ENCODE measurements at places on chromosomes 7 and 10.
A peak's percentile ranks its signal among the peaks of the same experiment; 100 is the strongest.

GRCh38 chr7:50594136-50594535 lies 28.9 kb upstream of the DDC start:
- no peak for DNase-seq

DNA sequence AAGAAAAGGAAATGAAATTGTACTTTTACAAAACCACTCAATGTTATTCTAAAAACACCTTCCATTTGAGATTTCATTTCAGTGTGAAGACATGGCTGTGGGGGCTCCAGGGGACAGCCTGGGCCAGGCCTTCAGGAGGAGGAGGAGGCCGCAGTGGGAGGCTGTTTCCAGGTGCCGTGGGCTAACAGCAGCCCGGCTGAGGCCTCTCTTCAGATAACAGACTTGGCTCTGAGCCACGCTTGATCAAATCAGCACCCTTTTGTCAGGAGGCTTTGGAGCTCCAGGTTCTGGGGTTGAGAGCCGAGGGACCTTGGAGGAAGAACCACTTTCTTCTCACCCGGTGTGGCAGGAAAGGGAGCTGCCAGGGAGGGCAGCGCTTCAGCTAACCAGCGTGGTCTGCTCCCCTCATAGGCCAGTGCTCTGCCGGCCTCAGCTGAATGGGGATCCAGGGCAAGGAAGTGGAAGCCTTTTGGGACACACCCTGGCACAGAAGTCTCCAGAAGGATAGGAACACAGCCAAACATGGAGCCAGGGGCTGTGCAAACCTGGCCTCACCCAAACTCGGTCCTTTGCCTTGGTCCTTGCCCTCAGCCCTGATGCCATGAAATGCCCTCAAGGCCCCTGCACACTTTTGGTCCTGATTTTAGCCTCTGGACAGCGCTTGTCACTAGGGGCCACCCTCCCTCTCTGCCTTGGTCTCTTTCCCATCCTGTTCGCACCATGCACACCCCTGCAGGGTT lies 23.5 kb upstream of the CHST15 start:
- no peak for DNase-seq

- DNase-seq, result no peak
These were observed 1.7 kb upstream of the STK32C start for GRCh38 chr10:132309471-132309865.

DNA sequence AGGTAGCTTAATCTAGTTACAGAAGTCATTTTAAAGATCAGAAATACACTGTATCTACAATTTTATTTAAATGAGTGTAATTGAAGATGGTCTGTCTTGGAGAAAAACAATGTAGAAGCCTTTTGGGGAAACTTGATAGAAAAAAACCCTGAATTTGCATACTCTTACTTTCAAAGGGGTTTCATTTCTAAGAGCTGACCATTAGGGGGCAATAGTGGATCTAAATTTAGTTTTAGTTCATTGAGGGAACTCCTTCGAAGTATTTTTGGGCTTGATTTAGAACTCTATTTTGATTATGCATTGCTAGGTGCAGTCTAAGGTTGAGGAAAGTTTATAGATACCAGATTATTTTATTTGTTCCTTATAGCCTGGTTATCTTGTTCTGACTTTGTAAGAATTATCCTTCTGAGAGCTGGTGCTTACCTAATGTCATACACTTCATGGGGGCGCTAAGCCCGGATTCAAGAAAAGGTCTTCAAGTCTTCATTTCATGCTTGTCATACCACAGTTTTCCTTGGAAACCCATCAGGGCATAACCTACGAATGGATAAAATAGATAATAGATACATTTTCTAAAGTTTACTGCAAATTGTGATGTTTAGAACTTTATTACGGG lies 69.1 kb upstream of the MXI1 start:
- peak; percentile 62 for DNase-seq

Measured in right renal cortex interstitium (tissue), 3 donors.